Stimulated activated CD8-positive, alpha-beta memory T cell treated with anti-CD3 and anti-CD28 coated beads, Interleukin-7, amount 100 ng/mL, for 4 hours (primary cell): ENCODE measurements at places on chromosomes 11 and 22.

DNA sequence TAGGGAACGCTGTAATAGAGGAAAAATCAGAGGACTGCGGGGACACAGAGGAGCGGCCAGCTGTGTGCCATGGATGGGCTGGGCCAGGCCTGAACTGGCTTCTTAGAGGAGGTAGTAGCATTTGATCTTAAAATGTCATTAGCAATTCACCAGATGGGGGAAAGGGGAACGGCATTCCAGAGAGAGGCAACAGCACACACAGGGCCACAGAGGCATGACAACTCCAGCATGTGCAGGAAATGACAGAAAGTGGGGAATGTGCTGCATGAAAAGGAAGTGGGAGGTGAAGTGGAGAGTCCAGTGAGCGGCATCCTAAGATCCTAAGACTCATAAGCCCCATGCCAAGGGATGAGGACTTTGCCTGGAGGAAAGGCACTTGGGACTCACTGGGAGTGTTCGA is 69.0 kb downstream of the UBASH3B start:
- no peak for DNase-seq

- DNase-seq = no peak
Measured at GRCh38 chr11:24642648-24643047, 145.8 kb downstream of the LUZP2 start.

DNA sequence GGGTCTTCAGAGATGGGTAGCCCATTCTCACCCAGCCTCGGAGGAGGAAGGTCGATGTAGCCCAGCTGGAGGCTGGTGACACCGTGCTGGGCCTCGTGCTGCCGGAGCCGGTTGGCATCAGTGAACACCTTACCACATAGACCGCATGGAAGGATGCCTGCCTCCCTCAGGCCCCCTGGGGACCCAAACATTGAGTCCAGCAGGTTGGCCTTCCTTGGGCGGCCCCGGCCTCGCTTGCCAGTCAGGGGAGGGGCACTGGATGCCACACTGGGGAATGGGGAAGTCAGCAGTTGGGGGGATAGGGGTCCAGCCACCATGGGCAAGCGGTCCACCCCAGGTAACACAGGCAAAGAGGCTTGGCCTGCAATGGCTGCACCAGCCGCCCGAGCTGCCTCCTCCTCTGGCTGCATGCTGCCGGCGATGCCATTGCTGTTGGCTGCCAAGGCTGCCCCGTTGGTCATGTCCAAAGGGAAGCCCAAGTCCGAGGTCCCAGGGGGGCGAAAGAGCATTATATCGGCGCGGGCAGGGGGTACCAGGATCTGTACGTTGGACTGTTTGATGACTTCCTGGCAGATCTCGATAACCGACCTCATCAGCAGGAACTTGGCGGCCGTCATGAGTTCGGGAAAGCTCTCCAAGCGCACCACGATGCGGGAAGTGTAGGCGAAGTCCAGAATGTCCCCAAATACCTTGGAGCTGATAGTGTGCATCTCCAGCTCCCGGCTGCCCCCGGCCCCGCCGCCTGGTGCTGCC is 1.4 kb downstream of the PATZ1 start:
- no peak for DNase-seq

GRCh38 chr11:28209906-28210305 is 101.7 kb downstream of the METTL15 start:
- no peak for DNase-seq

GRCh38 chr22:39362271-39362670 is 12.5 kb downstream of the SYNGR1 start:
- DNase-seq = no peak

DNA sequence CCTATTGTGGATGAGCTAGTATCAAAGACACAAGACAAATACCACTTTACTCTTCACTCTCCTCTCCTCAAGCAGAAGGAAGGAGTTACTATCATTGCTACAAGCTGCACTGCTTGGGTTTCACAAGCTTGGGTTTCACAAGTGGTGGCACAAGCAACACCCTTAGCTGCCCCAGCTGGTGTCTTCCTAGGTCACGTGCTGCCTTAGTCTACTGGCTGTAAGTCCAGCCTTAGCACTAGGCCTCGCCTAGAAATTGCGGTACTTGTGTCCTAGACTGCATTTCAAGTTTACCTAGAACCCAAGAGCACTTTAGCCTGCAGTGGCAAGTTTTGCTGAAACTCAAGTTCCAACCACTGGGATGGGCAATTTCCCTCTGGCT is 86.6 kb downstream of the EHF start:
- DNase-seq = no peak

DNA sequence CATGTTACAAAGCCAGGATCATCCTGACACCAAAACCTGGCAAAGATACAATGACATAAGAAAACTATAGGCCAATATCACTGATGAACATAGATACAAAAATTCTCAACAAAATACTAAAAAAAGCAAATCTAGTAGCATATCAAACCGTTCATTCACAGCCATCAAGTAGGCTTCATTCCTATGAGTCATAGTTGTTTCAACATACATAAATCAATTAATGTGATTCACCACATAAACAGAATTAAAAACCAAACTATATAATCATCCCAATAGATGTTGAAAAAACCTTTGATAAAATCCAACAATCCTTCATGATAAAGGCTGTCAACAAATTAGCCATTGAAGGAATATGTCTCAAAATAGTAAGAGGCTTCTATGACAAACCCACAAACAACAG is 1007.2 kb upstream of the RAG2 start:
- no peak for DNase-seq

- no peak for DNase-seq
Measured at GRCh38 chr22:35882211-35883030, 146.2 kb downstream of the RBFOX2 start.

DNA sequence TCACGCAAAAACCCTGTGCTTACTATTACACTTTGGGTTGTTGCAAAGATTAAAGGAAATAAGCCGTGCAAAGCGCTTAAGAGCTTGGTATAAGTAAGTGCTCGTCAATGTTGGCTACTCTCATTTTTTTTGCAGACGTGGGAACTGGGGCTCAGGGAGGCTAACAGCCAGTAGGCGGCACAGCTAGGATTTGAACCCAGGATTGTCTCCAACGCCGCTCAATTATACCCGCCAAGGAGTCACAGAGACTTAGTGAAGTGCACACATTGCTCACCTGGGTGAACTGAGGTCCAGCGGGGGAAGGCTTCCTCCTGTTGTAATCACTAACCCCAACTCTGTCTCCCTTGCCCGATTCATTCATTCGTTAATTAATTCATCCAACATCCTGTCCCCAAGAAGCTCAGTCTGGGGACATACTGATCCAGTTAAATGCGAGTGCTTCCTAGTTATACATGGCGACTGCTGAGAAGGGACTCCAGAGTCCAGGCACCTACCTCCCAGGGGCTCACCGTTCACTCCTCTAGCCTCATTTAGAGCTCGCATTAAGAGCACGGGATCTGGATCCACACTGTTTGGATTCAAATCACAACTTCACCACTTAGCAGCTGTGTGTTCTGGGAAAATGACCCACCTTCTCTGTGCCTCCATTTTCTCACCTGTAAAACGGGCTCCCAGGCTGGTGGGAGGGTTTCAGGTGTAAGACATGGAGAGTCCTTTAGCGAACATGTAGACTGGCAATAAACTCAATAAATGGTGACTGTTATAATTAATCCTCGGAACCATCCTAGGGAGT is 838 bp upstream of the MTFP1 start:
- no peak for DNase-seq

- no peak for DNase-seq
Measured at GRCh38 chr11:85831050-85831449, 20.1 kb upstream of the SYTL2 start.

DNA sequence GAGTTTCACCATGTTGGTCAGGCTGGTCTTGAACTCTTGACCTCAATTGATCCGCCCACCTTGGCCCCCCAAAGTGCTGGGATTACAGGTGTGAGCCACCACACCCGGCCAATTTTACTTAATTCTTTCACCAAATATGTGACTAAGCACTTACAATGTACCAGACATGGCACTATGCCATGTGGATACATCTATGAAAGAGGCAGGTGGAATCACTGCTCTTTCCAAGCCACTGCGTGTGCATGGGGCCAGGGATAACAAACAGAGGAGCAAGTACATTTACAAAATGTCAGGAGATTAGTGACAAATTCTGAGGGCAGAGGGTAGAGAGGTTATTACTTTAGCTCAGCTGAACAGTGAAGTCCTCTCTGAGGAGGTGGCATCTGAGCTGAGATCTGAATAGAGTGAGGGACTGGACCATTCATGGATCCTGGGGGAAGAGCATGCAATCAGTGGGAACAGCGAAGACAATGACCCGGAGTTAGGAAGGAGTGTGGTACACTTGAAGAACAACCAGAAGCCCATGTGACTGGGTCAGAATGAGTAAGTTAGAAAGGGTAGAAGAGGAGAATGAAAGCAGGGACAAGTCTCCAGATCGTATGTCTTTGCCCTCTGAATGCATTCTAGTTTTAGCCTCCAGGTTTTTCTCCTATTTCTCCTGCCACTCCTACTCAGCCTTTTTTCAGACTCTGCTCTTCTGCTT is 38.3 kb upstream of the GRAMD1B start:
- no peak for DNase-seq

- no peak for DNase-seq
Measured at GRCh38 chr11:26953770-26954392, 40.0 kb upstream of the FIBIN start.

DNA sequence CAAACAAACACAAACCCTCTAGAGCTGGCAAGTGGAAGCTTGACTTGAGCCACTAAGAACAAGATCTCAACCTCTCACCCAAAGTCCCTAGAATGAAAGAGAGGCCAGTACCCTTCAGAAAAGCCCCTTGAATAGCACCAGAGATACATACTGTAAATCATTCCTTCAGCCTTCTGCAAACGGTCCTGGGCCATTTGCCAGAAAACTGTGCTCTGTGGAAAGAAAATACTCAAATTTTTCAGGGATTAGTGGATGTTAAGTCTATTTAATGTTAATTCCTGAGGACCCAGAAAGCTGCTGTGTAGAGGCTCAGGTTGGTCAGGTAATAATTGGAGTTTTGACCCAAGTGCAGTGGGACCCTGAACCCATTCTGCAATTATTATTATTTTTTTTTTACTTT is 16.9 kb downstream of the SERPINH1 start:
- DNase-seq = no peak

- no peak for DNase-seq
Measured at GRCh38 chr11:44977493-44977984, 26.9 kb upstream of the TP53I11 start.
